Right atrium auricular region (tissue), 2 donors: ENCODE measurements at places on chromosomes 2 and 18. TPM values are rescaled to one million over a fixed set of nuclear protein-coding genes. Genes with fewer than 3 reads are reported as not detected.

CRYBA2 gene
- total RNA-seq, result not detected

ASB18 gene
- total RNA-seq, result 1.9 TPM

PSTPIP2 gene
- 3.4 TPM for total RNA-seq

CAPN14 gene
- total RNA-seq, result 0.16 TPM

GRCh38 chr18:45745817-45746461 lies 22.0 kb downstream of the SLC14A1 start:
- no peak for DNase-seq

GRCh38 chr2:3689998-3690748 lies 13.2 kb upstream of the DCDC2C start:
- no peak for DNase-seq

DNA sequence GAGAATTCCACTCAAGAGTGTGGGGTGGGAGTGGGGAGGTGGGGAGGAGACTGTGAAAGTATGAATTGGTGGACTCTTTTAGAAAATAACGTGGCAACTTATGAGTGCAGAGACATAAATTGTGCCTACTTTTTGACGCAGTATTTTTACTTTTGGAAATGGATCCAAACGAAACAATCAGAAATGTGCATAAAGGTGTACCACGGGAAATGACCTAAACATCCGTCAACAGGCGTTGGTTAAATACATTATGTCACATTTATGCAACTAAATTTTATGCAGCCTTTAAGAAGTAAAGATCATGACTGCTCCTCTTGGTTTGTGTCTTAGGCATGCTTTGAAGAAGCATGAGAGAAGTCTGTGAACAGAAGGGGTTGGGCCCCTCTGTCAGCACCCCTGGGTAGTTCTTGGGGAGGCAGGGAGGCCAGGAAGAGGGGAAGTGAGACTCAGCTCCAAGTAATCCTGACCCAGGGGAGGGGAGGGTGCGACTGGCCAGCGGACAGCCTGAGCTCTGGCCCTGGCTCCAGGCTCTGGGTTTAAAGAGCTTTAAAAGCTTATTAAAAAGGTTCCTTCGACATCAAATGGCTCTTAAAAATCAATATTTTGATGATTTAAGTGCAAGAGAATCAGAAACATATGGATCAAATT lies 126.4 kb upstream of the HAAO start:
- DNase-seq, result no peak

GRCh38 chr18:74264303-74265020 lies 27.3 kb downstream of the CYB5A start:
- DNase-seq, result no peak

DNA sequence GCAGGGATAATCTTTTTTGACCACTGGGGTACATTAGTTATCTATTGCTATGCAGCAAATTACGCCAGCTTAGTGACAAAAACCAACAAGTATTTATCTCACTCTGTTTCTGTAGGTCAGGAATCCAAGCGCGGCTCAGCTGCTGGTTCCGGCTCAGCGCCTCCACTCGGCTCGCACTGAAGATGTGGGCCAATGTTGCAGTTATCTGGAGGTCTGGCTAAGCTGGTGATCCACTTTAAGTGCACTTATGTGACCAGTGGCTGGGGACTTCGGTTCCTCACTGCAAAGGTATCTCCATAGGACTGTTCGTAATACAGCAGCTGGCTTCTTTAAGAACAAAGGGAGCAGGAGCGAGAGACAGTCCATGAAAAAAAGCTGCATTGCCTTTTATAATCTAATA lies 591.9 kb downstream of the TMEM182 start:
- DNase-seq, result no peak
